Naive thymus-derived CD8-positive, alpha-beta T cell (primary cell): ENCODE measurements at places on chromosomes 2 and 18. TPM values are rescaled to one million over a fixed set of nuclear protein-coding genes. Genes with fewer than 3 reads are reported as not detected.
A peak's percentile ranks its signal among the peaks of the same experiment; 100 is the strongest.

DNA sequence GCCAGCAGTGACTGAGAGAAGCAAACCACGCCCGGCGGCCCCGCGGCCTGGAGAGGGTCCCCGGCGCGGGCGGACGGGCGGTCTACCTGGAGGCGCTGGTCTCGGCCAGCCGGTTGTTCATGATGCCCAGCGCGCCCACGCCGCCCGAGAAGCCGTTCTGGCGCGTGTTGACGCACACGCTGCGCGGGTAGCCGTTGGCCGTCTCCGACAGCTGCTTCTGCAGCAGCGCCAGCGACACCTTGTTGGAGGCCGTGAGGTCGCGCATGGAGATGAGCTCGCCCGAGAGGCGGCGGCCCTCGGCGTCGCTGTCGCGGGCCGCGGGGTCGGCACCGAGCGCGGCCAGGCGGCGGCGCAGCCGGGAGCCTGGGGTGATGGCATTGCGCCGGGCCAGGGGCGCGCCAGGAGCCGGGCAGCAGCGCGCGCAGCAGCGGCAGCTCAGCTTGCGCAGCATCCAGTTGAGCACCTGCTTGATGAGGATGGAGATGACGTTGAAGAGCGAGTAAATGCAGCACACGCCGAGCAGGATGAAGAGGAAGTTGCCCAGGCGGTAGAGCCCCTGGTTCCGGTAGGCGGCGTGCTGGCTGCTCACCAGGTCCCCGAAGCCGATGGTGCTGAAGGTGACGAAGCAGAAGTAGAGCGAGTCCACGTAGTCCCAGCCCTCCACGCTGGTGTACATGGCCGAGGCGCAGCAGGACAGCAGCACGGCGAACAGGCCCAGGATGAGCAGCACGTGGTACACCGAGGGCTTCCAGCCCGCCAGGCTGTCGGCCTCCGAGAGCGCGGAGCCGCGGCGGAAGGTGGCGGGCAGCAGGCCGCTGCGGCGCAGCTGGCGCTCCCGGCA lies 118.1 kb downstream of the MSH2 start:
- H3K27me3 ChIP-seq: no peaks in the 10 kb centered on the region
- H3K27ac ChIP-seq: peak overlapping the region; percentile 92
- H3K4me1 ChIP-seq: peaks cover 6% of the 10 kb centered on the region
- H3K36me3 ChIP-seq: no peaks in the 10 kb centered on the region

GRCh38 chr2:142533177-142533576 lies 344.3 kb upstream of the KYNU start:
- H3K36me3 ChIP-seq: no peaks in the 10 kb centered on the region
- H3K4me3 ChIP-seq: no peak overlapping the region
- no peaks in the 10 kb centered on the region for H3K4me1 ChIP-seq
- no peak overlapping the region for H3K27ac ChIP-seq

- no peaks in the 10 kb centered on the region for H3K4me1 ChIP-seq
- H3K27ac ChIP-seq: no peak overlapping the region
- no peak overlapping the region for H3K4me3 ChIP-seq
- DNase-seq: no peak
- peaks cover 9% of the 10 kb centered on the region for H3K27me3 ChIP-seq
- no peaks in the 10 kb centered on the region for H3K36me3 ChIP-seq
These were observed 33.9 kb upstream of the GALNT3 start for GRCh38 chr2:165827921-165828276.

GRCh38 chr18:48861181-48861708 lies 89.5 kb downstream of the SMAD7 start:
- no peaks in the 10 kb centered on the region for H3K27me3 ChIP-seq
- H3K27ac ChIP-seq: no peak overlapping the region
- H3K36me3 ChIP-seq: no peaks in the 10 kb centered on the region
- H3K4me1 ChIP-seq: no peaks in the 10 kb centered on the region
- no peak for DNase-seq

DNA sequence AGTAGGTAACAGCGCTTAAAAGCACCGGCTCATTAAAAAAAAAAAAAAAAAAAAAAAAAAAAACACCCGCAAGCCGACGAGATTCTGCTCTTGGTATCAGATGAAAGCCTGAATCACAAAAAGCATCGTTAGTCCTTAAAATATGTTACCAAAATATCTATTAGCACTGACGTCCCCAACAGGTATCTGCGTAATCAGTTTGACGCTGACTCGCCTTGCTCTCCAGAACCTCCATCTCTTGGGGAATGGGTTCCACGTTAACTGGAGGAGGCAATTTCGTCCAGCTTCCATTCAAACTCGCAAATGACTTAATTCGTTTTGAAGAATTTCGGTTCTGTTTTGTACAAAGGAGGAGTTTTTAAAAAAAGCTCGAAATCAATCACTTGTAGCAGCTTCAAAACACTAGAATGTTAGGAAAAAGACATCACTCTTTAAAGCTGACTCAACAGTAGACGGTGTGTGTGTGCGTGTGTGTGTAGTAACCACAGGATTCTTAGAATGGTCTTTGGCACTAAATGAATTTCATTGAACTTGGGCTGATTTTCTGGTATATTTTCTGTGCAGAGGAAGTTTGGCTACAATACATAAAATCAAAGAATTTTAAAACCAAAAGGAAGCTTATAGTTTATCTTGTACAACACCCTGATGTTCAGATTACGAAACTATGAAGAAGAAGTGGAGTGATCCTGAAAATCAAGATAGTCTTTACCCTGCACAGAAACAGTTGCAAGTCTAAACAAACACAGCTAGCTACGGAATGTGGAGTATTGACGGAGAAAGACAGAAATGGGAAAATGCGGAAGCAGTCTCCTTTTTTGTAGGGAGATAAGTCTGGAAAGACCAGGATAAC lies 1.1 kb upstream of the PGAP1 start:
- H3K27me3 ChIP-seq: no peaks in the 10 kb centered on the region
- peaks cover 38% of the 10 kb centered on the region for H3K4me1 ChIP-seq
- H3K36me3 ChIP-seq: no peaks in the 10 kb centered on the region
- peak overlapping the region; percentile 93 for H3K4me3 ChIP-seq
- DNase-seq: peak; percentile 25

DNA sequence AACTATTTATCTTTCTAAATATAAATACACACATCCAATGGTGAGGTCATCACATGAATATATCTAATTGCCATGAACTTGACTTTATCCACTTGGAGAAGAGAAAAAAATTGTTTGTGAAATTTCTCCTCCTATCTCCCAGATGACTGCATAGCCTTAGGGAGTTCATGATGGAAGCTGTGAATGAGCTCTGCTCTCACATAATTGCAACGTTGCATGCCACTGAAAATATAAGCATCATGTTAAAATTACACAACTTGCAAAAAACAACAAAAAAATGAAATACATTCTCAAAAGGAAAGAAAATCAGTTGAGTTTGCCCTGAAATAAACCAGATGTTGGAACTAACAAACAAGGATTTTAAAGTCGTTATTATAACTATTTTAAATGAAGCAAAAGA lies 50.6 kb upstream of the OSR1 start:
- H3K4me3 ChIP-seq: no peak overlapping the region
- no peaks in the 10 kb centered on the region for H3K36me3 ChIP-seq
- H3K27me3 ChIP-seq: peaks cover 14% of the 10 kb centered on the region

- H3K4me1 ChIP-seq: peaks cover 8% of the 10 kb centered on the region
- DNase-seq: no peak
- peaks cover 4% of the 10 kb centered on the region for H3K36me3 ChIP-seq
- H3K27me3 ChIP-seq: no peaks in the 10 kb centered on the region
- H3K4me3 ChIP-seq: no peak overlapping the region
- no peak overlapping the region for H3K27ac ChIP-seq
These were observed 42.4 kb downstream of the BMPR2 start for GRCh38 chr2:202418511-202418910.

DNA sequence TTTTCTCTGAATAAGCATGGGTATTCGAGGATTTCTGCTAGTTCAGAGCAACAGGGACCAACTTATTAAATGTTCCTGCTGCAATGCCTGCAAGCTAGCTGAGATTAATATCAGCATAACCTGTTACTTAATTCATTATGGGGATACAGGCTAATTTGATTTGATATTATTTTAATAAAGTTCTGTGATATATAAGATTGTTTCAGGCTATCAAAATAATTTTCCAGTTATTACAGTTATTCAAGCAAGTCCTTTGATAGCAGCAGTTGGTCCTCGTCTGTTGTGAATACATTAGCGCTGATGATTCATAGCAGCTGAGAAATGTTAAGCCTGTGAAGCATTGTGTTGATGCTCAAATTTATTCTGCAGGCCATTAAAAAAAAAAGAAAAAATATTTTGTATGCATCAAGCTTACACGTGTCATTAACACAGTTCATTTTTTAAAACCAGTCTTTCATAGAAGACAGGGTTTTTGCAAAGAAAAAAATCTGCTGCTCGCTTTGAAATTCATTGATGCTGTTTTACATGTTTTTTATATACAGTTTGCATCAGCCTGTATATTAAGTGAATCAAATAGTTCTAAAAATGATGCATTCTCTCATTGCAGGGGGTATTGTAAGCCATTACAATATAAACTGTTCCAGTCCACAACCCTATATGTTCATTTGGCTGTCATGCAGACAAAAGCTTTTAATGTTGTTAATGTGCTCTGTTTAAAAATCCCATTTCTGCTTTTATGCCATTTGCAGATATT lies 482.5 kb downstream of the BCL11A start:
- H3K4me3 ChIP-seq: no peak overlapping the region
- DNase-seq: no peak
- H3K4me1 ChIP-seq: peaks cover 3% of the 10 kb centered on the region
- H3K36me3 ChIP-seq: no peaks in the 10 kb centered on the region
- H3K27ac ChIP-seq: no peak overlapping the region

GRCh38 chr2:230793572-230794359 lies 71.0 kb upstream of the ITM2C start:
- no peaks in the 10 kb centered on the region for H3K27me3 ChIP-seq
- H3K27ac ChIP-seq: peak overlapping the region; percentile 88
- peaks cover 19% of the 10 kb centered on the region for H3K36me3 ChIP-seq
- peak; percentile 56 for DNase-seq

- no peaks in the 10 kb centered on the region for H3K36me3 ChIP-seq
- H3K27ac ChIP-seq: peak overlapping the region; percentile 40
These were observed 109.4 kb downstream of the AOX1 start for GRCh38 chr2:200695191-200695590.

- DNase-seq: no peak
- no peak overlapping the region for H3K27ac ChIP-seq
- H3K36me3 ChIP-seq: no peaks in the 10 kb centered on the region
- H3K4me1 ChIP-seq: peaks cover 10% of the 10 kb centered on the region
- no peaks in the 10 kb centered on the region for H3K27me3 ChIP-seq
These were observed 61.8 kb downstream of the RFTN2 start for GRCh38 chr2:197613509-197613987.

DNA sequence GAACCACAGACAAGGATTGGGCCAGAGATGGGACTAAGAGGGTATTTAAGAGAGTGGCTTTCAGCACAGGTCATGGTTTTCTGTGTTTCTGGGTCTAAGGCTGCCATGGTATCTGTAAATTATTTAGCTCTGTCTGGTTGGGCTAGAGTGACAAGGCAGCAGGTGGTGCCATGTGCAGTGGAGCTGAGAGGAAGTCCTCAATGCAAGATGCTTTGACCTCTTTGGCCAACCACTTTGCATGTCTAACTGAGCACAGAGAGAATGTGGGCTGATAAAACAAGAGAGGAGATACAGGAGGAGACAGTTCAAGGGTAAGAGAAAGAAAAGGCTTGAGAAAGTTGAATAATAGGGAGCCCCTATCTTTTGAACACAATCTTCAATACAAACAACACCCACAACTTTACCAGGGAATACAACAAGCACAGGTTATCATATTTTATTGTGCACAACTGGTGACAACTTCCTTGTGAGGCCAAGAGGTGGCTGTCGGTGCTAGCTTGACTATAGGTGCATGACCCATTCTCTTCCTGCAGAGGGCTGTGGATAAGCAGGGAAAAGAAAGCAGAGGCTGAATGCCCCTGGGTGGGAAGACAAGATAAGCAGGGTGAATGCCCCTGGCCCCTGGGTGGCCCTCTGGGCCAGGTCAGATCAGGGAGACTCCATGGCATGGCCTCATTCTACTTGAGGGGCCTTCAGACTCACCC lies 12.3 kb downstream of the FLACC1 start:
- H3K36me3 ChIP-seq: peaks cover 43% of the 10 kb centered on the region
- no peak for DNase-seq
- H3K27me3 ChIP-seq: no peaks in the 10 kb centered on the region
- no peak overlapping the region for H3K4me3 ChIP-seq
- H3K4me1 ChIP-seq: peaks cover 4% of the 10 kb centered on the region

GRCh38 chr2:238081150-238081549 lies 19.0 kb upstream of the ESPNL start:
- peaks cover 18% of the 10 kb centered on the region for H3K36me3 ChIP-seq
- no peak for DNase-seq
- peaks cover 2% of the 10 kb centered on the region for H3K4me1 ChIP-seq
- H3K4me3 ChIP-seq: no peak overlapping the region
- H3K27me3 ChIP-seq: no peaks in the 10 kb centered on the region

DNA sequence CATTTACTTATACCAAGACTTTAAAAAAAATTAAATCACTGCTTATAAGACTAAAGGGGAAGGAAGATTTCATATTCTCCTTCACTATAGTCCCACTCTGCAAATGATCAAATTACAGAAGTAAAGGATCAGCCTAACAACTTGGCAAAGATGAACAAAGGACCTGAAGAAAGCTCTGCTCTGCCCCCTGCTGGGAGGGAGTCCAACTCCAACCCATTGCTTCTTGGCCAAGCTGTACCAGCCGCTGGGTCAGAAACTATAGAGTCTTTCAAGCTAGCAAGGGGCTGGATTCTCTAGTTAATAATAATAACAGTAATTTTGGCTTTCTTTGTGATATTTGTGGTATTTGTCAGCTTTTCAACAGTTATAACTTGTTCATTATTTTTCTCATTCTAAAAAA lies 927.0 kb upstream of the CRIM1 start:
- DNase-seq: no peak
- no peaks in the 10 kb centered on the region for H3K27me3 ChIP-seq
- no peaks in the 10 kb centered on the region for H3K36me3 ChIP-seq
- H3K4me1 ChIP-seq: no peaks in the 10 kb centered on the region
- H3K4me3 ChIP-seq: no peak overlapping the region
- H3K27ac ChIP-seq: no peak overlapping the region

DNA sequence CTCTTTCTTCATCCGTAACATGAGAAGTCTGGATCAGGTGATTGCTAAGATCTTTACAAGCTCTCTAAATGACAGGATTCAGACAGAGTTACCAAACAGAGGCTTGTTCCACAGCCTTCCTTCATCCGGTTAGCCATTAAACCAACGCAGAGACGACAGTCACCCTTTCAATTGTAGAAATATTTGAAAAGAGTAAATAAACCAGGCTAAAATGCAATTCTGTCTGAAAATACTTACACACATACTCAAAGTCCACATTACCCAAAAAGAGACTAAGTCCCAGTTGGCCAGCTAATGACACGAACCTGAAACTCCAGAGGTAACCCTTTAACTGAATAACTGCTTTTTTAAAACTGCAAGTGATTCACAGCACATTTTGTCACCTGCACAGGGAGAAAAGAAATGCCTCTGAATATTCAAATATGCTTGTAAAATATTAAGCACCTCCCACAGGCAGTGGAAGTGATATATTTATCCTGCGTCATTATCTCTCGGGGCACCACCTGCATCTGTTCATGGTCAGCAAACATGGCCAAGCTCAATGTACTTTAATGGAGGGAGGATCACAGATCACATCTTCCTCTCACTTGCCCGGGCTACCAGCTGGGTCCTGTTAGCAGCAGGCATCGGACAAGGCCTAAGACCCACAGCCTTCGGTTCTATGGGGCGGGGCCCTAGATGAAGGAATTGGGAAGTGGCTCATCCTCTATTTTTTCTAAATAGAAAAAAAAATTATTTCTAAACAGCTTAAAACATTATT lies 38.8 kb upstream of the DNER start:
- DNase-seq: no peak
- no peak overlapping the region for H3K27ac ChIP-seq
- no peaks in the 10 kb centered on the region for H3K27me3 ChIP-seq
- H3K4me3 ChIP-seq: no peak overlapping the region

Gene TRIM43
- not detected for total RNA-seq

Gene MRPS5
- total RNA-seq: 66.0 TPM

Gene TMEM163
- total RNA-seq: not detected

Gene TLX2
- total RNA-seq: not detected

Gene IL37
- total RNA-seq: not detected

Gene PLGLB2
- 5.7 TPM for total RNA-seq
